NCI-H187 treated with DMSO at 0.1 percent for 48 hours (cell line): ENCODE measurements at places on chromosomes 4 and X.

GRCh38 chrX:129738466-129739308 lies at the start of gene XPNPEP2:
TSS of gene XPNPEP2 (plus strand) at chrX:129738979. CDS start at chrX:129739214, 235 bp downstream.
- no peak for DNase-seq

GRCh38 chr4:152577708-152578396 lies 42.0 kb upstream of the FBXW7 start:
- DNase-seq: no peak

DNA sequence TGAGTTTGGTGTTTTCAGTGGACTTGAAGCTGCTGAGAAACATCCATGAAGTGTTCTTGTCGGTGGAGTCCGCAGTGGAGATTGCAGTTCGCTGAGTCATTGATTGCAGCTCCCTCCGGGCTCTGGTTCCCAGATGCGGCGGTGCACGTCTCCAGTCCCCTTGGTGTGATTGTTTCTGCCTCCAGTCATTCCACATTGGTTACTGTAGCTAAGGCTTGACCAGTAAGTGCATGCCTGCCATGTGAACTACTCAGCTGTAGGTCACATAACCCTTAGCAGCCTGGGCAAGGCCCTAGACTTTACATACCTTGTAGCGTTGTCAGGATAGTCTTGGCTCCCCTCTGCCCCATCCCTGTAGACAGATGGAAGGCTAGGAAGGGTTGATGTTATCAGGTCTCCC lies 53.8 kb upstream of the CLCN4 start:
- no peak for DNase-seq

DNA sequence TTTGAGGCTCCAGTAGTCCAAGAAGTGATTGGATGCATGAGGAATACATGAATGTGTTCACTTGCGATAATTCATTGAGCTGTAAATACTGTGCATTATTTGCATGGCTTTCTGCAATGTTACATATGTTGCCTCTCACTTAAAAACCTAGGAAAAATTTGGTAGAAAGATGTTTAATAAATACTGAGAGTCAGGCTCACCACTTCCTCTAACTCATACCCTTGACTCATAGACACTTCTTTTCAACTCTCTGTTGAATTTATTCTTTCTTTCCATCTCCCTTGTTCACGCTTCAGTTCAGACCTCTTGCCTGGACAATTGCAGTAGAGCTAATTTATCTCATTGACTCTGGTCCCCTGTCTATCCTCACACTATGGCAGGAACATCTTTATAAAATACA lies 35.8 kb upstream of the LEF1 start:
- no peak for DNase-seq

DNA sequence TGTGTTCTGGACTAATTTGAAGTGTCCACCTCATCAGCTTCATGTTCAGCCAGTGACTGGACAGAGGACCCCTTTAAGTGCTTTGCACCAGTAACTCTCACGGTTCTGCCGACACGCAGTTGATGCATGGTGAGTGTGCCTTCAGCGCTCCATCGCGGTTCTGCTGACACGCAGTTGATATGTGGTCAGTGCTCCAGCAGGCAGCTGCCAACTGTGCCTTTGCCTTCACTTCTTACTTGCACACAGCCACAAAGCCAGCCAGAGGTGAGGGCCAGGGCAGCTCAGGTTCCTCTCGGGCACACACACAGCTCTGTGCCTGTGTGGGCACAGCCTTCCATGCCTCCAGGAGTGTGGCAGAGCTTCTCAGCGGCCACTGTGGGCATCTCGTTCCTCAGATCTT lies 12.4 kb downstream of the NKX1-1 start:
- no peak for DNase-seq

DNA sequence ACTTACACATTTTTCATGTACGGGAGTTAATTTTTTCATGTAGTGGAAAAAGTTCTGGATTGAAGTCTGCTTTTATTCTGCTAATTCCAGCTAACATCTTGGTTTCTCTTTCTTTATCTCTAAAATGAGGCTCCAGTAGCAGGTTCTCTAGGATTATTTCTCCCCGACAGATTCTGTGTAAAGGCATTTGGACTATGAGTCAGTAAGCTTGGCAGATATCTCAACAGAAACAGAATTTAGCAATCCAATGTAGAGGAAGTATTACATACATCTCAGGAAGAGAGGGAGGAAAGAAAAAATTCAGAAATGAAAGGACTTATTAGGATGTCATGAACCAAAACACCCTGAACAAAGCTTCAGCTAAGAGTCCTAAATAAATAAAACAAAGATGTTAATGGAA lies 1682.3 kb upstream of the TENM3 start:
- DNase-seq: no peak

- no peak for DNase-seq
Measured at GRCh38 chr4:163072222-163072621, 94.5 kb downstream of the NAF1 start.

- no peak for DNase-seq
Measured at GRCh38 chr4:160299608-160300007, 1196.7 kb downstream of the RAPGEF2 start.

DNA sequence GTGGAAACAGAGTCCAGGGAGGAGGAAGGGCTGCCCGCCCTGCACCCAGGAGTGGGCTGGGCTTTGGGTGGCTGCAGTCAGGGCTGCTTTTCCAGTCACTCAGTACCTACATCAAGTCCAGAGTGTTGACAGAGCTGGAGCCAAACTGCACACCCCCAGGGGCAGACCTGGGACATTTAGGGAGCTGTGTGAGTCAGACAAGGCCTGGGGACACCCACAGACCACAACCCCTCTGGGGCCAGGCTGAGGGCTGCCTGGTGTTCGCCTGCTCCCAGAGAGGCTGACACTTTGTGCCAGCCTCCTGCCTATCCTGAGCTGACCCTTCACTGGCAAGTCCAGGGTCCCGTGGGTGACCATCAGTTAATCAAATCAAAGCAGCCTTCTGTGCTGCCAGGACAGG lies 240.0 kb downstream of the BCOR start:
- no peak for DNase-seq

DNA sequence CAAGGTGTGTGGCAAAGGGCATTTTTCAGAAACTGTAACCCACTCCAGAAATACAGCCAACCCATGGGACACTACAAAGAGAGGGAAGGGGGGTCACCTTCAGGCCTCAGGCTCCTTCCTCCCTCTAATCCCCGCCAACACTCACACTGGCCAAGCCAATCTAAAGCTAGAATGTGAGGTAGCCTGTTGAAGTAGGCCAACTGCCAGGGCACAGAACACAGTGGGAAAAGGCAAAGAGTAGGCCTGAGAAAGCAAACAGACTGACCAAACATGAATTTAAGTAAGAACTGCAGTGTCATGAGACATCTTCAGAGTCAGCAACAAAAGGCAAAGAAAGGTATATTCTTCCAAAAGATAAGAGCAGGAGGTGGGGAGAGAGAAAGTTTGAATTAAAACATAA lies 289.0 kb downstream of the HNRNPD start:
- DNase-seq: no peak

- DNase-seq: no peak
Measured at GRCh38 chr4:38818441-38818976, 13.9 kb upstream of the TLR1 start.
